OCI-LY7 (cell line): ENCODE measurements at places on chromosomes 7 and 10.

DNA sequence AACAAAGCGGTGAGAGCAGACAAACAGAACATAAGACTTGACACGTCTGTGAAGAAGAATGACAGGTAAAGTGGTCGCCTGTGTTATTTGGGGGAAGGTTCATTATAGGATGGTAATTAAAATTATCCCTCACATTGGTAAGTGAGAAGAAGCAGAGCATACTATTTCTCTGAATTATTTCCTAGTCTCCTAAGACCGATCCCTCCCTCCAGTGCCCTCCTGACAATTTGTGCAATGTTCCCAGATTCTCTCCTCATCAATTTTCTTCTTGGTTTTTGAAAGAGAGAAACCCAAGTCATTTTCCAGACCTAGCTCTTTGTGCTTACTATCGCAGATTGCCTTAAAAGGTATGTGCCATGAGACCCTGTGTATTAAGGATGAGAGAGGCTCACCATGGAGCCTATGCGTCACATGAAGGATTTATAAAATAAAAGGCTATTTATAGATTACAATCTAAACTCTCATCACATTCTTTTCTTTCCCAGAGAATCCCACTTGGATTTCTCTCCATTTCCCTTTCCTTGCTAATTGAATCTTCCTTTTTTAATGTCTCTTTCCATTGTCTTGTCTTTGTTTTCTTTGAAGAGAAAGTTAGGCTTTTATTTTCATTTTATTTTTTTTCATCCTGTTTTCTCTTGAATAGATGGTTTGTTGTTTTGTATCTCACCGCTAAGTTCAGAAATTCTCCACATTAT, 112.0 kb downstream of the PPP1R3A start:
- no peak for DNase-seq

DNA sequence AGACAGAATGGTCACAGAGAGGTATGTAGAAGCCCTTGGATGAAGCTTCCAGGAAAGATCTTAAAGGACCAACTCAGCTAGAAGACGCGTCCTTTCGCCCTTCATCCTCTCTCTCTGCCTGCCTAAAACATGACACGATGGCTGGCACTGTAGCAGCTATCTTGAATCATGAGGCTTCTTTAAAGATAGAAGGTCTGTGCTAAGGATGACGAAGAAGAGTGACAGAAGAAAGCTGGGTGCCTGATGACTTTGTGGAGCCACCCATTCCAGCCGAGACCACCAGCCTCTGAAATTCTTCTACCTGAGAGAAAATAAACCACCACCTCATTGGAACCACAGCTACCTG, 25.5 kb downstream of the WDR86 start:
- no peak for DNase-seq

GRCh38 chr10:102713539-102713813, 721 bp downstream of the ARL3 start:
- DNase-seq: no peak

DNA sequence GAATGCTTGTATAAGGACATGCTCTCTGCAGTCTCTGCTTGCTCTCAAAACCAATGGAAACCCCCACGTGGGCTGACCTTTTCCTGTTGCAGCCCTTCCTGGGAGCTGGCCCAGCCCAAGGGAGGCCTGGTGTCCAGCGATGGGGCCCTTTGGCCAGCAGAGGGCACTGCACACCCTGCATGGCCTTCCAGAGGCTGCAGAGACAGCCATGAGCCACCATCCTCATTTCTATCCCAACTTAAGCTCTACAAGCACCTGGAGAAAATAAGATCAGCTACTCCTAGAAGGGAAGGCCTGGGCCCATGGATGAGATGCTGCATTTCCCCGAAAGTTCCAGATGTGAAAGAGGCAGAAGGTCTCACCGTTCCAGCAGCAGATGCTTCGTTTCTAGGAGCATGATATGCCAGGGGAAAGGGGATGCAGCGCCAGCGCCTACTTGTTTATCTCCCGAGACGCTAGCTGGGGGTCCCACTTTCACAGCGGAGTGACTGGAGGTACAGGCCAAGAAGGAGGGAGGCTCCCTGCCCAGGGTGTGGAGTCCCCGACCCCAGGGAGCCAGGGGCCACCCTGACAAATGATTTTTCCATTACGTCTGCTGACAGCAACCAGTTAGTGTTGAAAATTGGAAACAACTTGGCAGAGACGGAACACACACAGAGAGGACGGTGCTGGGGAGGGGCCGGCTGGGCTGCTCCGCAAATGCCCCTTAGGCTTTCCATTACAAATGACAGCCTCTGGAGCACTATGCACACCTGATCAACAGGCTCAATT, 106.4 kb downstream of the ZRANB1 start:
- DNase-seq: peak; percentile 74

DNA sequence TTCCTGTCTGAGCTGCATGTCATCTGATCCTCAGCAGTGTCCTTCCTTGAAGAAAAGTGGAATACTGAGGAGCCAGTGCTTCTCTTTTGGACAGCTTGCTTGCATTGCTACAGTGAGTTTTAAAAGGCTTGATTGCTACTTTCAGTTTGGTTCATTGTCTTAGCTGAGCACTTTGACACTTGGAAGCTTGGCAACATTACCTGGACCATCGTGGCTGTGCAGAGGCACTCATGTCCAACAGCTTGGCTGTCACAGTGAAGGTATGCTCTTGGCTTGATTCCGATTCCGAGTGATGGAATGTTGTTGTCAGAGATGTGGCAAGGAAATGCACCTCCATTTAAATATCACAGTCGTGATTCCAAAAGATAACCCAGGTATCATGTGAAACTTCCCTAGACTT, 102.4 kb downstream of the FAS start:
- no peak for DNase-seq

DNA sequence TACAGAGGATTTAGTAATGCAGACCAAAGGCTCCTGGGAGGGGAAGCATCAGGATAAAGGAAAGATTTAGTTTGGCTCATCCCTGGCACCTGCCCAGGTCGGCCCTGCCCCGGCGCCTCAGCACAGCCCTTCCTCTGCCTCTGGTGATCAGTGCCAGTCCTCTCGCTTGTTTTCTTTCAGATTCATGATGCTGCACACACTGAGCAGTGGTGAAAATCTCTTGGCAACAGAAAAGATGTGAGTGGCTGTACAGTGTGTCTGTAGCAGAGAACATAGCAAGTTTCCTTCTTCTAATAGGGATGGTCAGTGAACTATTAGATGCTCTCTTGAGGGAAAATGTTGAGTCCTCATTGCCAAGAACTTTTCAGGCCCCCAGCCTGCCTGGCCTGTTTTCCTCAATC, 994.1 kb downstream of the KCNMA1 start:
- DNase-seq: no peak

DNA sequence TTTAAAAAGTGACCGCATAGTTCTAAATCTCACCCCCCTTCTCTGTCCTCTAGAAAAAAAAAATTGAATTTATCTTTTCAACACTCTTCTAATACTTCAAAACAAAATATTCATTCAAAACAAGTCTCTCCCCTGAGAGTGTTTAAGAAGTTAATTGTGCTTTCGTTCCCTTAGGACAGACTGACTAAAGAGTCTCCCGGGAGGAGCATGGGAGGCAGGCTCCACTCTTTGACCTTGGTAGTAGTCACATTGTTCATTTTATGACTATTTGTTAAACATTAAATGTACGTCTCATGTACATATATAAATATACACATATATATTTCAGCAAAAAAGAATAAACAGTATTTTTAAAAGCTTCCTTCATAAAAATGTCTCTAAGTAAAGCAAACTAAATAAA, 35.3 kb upstream of the SPOCK2 start:
- no peak for DNase-seq

DNA sequence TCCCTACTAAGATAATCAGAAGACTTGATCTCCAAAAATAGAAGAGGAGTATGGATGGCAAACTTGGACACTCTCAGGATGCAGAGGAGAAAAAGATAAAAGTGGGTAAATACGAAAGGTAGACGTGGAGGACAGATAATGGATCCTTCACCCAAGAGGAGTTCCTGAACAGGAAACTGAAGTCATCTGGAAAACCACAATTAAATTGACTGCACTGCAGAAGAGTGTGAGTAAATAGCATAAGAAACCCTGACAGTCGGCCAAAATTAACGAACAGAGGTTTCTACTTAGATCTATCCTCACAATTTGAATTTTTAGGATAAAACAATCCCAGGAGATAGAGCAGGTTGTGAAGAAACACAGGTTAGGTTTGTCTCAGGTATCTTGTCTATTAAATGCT, 70.5 kb downstream of the SDK1 start:
- no peak for DNase-seq

- no peak for DNase-seq
Observed at GRCh38 chr10:23063045-23063972, 32.1 kb upstream of the MSRB2 start.

DNA sequence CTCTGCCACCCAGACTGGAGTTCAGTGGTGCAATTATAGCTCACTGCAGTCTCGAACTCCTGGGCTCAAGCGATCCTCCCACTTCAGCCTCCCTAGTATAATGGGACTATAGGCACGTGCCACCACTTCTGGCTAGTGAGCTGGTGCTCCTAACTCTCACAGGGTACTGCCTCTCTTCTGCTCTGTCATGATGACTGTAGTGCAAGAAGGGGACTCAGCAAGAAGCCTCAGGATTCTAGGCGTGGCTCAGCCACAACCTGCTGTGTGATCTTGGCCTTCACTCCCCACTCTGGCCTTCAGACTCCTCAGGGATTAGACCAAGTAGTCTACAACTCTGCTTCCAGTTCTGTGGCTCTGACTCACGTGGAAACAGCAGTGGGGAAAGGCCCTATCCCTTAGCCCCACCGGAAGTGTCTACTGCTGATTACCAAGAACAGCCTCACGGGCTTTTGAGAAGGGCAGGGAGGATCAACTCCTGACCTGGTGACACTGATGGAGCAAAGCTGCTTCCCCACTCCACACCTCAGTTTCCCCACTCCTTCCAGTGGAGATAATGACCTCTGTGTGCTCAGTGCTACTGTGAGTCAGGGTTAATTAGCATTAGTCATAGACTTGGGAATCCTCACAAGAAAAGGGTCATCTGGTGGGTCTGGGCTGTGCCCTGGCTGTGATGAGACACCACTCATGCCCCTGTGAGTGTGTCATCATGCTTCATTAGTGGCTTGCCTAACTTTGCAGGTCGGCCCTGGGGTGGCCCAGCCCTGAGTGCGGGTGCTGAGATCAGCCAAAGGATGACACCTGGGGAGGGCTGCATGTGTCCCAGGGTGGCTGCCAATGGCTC, 41.1 kb downstream of the ZC3HC1 start:
- no peak for DNase-seq

DNA sequence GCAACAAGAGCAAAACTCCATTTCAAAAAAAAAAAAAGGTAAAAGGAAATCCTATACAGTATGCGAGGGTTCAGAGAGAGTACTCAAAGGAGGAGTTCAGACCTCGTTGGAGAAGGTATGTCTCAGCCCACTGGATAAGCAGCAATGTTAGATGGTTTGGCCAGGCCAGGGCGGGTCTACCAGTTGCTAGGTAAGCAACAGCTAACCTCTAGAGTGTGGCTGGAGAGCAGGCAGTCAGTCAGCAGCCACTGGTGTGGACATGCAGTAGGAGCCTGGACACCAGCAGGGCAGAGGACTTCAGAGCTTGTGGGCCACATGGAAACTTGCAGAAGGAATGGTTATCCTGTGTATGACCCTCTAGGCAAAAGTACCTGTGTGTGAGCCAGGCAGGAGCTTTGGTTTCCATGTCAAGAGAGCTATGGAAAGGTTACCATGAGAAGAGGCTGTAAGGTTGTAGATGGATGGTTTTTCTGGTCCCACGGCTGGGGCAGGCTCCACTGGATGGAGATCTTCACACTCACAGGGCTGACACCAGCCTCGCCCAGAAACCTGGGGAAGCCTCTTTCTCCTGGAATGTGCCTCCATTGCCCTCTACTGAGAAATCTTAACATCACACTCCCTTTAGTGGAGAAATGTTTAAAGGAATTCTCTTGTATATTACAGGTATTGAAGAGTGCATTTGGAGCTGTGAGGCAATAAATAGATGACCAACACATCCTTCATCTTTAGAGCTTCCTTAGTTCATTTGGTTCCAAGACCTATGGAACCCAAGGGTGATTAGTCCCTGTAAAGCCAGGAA, 63.6 kb downstream of the CCDC186 start:
- peak; percentile 33 for DNase-seq

- no peak for DNase-seq
Observed at GRCh38 chr10:75663947-75664664, 232.7 kb downstream of the LRMDA start.

DNA sequence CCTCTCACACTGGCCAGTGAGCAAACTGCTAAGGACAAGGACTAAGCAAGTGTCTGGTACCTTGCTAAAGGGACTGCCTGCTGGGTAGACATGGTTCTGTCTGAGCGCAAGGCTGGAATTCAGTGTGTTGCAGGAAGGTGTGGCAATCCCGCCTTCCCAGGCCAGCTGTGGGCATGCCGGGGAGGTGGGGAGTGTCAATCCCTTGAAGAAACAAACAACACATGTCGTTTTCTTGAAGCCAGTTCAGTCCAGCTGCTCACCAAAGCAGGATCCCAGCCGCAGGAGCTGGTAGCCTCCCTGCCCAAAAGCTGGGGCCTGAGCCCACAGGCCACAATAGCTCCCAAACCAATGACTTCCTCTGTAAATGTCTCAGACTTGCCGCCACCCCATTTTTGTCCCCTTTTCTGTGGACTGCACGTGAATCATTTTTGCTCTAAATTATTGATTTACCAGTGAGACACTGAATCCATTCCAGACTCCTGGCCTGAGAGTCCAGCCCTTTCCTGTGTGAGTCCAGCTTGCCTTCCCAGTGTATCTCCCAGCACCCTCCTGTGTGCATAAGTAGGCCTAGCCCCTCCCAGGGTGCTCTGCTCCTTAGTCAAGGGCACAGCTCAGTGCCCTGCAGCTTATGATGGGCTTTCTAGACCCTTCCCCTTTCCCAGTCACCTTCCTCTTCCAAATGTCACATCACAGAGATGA, 166.8 kb downstream of the RGS10 start:
- DNase-seq: no peak

DNA sequence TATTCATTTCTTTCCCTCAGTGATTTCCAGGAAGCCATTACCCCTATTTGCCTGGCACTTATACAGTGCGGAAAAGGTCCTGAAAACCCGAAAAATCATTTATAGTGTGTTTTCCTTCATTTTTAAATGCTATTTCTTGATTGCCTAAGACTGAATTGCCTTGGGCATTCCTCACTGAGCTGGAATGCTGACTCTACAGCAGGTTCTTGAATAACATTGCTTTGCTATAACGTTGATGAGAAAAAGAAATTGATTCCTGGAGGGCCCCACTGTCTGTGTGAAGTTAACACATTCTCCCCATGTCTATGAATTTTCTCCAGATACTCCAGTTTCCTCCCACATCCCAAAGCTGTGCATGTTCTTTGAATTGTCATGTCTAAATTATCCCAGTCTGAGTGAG, 308.5 kb downstream of the EXOC4 start:
- no peak for DNase-seq

DNA sequence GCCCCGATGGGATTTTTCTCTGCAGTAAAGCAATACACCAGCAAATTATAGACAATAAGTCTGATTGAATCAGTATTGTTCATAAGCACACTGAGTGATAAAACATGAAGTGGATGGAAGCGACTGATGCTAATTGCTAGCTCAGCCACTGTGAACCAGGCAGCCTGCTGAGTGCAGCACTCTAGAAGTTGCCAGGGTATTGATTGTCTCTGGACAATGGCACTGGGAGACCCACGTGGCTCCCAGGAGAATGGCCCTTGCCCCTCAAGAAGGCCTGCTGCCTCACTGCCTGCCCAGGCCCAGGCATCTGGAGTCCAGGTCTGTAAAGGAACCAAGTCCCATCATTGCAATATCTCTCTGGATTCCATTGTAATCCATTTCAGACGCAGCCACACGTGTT, 80.4 kb upstream of the TCERG1L start:
- no peak for DNase-seq

- DNase-seq: no peak
Observed at GRCh38 chr10:103585011-103585405, 91.5 kb downstream of the NEURL1 start.

- no peak for DNase-seq
Observed at GRCh38 chr7:151440799-151441445, 981 bp upstream of the CRYGN start.

- no peak for DNase-seq
Observed at GRCh38 chr7:107971613-107972012, 31.3 kb downstream of the LAMB1 start.
